Activated naive CD8-positive, alpha-beta T cell treated with anti-CD3 and anti-CD28 coated beads, Interleukin-2, amount 10 ng/mL, durations not matched to agents 7 days and 5 days (primary cell): ENCODE measurements at places on chromosomes 1 and 21. TPM values are rescaled to one million over a fixed set of nuclear protein-coding genes. Genes with fewer than 3 reads are reported as not detected.

B3GALT2 gene
- 6.0 TPM for total RNA-seq

KRTAP11-1 gene
- total RNA-seq, result not detected

ZSCAN20 gene
- total RNA-seq, result 2.6 TPM

MPL gene
- not detected for total RNA-seq

MEX3A gene
- total RNA-seq, result 0.11 TPM

FCMR gene
- 159 TPM for total RNA-seq

LGR6 gene
- total RNA-seq, result 2.7 TPM

LRRC71 gene
- not detected for total RNA-seq

COL6A1 gene
- total RNA-seq, result 3.8 TPM

KCNJ15 gene
- not detected for total RNA-seq

WNT2B gene
- total RNA-seq, result 0.34 TPM

AUNIP gene
- 4.8 TPM for total RNA-seq

NTRK1 gene
- 13.7 TPM for total RNA-seq

SH2D2A gene
- total RNA-seq, result 89.2 TPM

SLC6A17 gene
- not detected for total RNA-seq

TMEM125 gene
- not detected for total RNA-seq

DEPDC1 gene
- 17.8 TPM for total RNA-seq
